ENCODE measurements at places on chromosomes 1 and 21.

- peak; percentile 24 for DNase-seq
Observed at GRCh38 chr1:158371188-158371953, 17.7 kb downstream of the CD1E start.

- no peak for DNase-seq
Observed at GRCh38 chr1:1066403-1067283, 7.5 kb downstream of the RNF223 start.

- no peak for DNase-seq
Observed at GRCh38 chr1:25644962-25645361, 28.4 kb downstream of the MAN1C1 start.

DNA sequence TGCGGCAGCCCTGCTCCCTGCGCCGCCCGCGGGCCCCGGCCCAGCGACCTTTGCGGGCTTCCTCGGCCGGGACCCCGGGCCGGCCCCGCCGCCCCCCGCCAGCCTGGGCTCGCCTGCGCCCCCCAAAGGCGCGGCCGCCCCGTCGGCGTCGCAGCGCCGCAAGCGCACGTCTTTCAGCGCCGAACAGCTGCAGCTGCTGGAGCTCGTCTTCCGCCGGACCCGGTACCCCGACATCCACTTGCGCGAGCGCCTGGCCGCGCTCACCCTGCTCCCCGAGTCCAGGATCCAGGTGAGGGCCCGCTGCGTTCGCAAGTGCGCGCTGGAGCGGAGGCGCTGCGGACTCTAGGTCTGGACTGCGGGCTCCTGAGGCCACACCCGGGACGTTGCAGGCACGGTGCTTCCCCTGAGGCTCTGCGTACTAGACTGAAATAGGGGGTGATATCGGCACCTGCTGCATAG, 351 bp downstream of the MIXL1 start:
- no peak for DNase-seq

- DNase-seq, result no peak
Observed at GRCh38 chr1:39663559-39663958, 8.3 kb downstream of the NT5C1A start.

- no peak for DNase-seq
Observed at GRCh38 chr1:9388335-9389180, 95.9 kb downstream of the SPSB1 start.

- no peak for DNase-seq
Observed at GRCh38 chr1:185733818-185734735, at the start of gene HMCN1. Gene HMCN1, plus strand, starts transcription at chr1:185734391. Its CDS starts 389 bp downstream, at chr1:185734780.

GRCh38 chr1:16117369-16117768, 38.5 kb downstream of the EPHA2 start:
- no peak for DNase-seq

DNA sequence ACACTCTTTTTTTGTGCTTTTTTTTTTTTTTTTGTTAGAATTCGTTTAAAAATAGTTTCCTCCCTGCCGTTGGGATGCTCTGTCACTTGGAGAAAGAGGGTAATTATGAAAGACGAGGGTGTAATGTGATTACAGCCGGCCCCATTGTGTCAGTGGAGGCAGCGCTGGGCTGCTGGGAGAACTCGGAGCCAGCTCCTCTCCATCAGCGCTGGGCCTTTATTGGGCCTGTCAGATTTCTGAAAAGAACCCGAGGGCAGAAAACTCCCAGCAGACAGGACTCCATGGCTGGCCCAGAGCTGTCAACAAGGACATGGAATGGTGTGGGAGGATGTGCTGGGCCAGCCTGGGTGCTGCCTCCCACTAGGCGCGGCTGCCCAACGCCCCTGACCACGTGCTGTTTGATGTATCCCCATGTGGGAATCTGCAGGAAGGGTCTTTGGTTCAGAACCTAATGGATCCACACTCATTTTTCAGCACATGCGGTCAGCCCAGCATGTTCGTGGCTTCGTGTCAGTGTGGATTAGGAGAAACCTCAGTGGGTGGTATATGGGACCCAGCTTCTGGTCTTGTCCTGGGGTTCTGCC, 222.6 kb upstream of the KIAA0040 start:
- no peak for DNase-seq

GRCh38 chr1:177927021-177927596, 42.7 kb downstream of the SEC16B start:
- no peak for DNase-seq
